Fibroblast of lung (primary cell): ENCODE measurements at places on chromosomes 6 and 20.

GRCh38 chr6:89138173-89138572, 7.7 kb upstream of the PM20D2 start:
- DNase-seq, result no peak

- DNase-seq, result peak; percentile 16
These were observed 19.8 kb downstream of the NFYA start for GRCh38 chr6:41092421-41093140.

GRCh38 chr20:19501476-19502115, 256.5 kb upstream of the RIN2 start:
- no peak for DNase-seq

DNA sequence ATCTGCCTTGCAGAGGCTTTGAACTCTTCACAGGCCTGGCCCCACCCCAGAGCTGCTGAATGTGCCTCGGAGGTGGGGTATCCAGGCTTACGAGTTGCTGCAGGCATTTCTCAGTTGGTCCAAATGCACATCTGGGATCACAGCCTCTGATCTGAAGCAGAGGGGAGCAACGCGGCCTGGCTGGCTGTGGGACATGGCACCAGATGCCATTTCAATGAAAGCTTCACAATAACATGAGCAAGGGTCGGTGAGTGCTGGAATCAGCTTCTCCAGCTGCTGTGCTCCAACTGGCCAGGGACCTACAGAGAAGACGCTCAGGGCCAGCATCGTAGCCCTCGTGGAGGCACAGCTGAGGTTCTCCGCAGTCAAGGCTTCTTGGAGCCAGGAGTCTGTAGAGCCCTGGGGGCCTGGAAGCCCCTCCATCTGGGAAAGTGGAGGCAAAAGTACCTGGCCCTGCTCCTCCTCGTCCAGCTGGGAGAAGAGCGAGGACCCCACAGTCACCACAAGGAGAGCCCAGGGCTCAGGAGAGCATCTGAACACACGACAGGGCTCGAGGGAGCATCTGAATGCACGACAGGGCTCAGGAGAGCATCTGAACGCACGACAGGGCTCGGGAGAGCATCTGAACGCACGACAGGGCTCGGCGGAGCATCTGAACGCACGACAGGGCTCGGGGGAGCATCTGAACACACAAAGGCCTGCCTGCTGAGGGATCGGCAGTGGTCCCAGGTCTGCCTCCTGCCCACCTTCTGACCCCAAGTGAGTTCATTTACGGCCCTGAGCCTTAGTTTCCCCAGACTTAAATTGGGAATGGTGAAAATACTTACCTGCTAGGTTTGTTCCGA, 165.2 kb downstream of the DLL1 start:
- DNase-seq, result no peak

- no peak for DNase-seq
These were observed 54.3 kb upstream of the IYD start for GRCh38 chr6:150314230-150315188.

GRCh38 chr20:47515843-47516242, 14.2 kb downstream of the NCOA3 start:
- no peak for DNase-seq

GRCh38 chr6:70241991-70242420, 60.9 kb downstream of the COL9A1 start:
- DNase-seq, result no peak
